ENCODE measurements at places on chromosomes 3 and 15.

DNA sequence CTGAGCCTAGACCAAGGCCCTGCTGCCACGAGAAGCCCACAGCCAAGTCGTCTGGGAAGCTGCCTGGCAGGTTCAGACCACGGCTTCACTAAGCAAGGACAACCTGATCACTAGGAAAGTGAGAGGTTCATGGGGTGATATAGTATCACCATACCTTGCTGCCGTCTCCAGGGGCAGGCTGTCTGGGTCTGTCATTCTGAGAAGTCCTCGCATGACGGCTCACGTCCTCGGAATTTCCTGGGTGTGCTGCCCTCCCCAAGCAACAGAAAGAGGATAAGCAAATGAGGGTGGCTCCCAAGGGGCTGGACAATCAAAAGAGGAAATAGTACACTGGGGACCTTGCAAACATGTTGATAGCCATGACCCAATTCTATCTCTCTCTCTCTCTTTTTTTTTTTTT, 207.4 kb upstream of the IGF1R start:
- DNase-seq: no peak

- no peak for DNase-seq
Observed at GRCh38 chr3:126528419-126528799, 4.5 kb downstream of the CHST13 start.

- DNase-seq: no peak
Observed at GRCh38 chr15:101203607-101204189, 48.1 kb downstream of the CHSY1 start.

GRCh38 chr3:62859203-62859791, 15.9 kb downstream of the CADPS start:
- DNase-seq: no peak

- DNase-seq: no peak
Observed at GRCh38 chr15:48592221-48592731, 53.2 kb downstream of the FBN1 start.

GRCh38 chr15:79798311-79798710, 98.5 kb downstream of the MTHFS start:
- DNase-seq: no peak

- no peak for DNase-seq
Observed at GRCh38 chr3:141728355-141728892, 9.7 kb upstream of the RNF7 start.

- no peak for DNase-seq
Observed at GRCh38 chr3:108513961-108514360, 3.6 kb upstream of the MYH15 start.

- no peak for DNase-seq
Observed at GRCh38 chr15:60573936-60574335, 95.0 kb upstream of the ICE2 start.

- DNase-seq: no peak
Observed at GRCh38 chr3:24263069-24263668, 231.5 kb downstream of the THRB start.

DNA sequence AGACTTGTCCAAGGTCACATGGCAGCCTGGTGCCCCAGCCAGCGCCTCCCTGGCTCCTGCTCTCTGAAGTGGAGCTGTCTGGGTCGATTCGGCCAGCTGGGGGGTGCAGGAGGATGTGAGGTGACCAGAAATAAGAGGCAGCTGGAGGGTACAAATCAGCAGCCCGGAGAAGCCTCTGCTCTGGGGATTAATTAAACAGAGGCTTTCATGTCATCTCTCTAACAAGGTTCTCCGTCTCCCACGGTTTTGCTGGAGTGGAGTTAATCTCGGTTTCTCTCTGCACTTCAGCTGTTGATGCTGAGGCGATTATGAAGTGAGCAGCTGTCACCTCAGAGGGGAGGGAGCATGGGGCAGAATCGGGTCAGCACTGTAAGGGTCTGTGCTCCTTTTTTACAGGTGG, 236.8 kb downstream of the TLE3 start:
- DNase-seq: no peak

GRCh38 chr15:43749690-43750345, 3.6 kb downstream of the PDIA3 start:
- no peak for DNase-seq
